ENCODE measurements at places on chromosomes 7 and 10.
A peak's percentile ranks its signal among the peaks of the same experiment; 100 is the strongest.

- no peak for DNase-seq
Measured at GRCh38 chr7:74012842-74013249, 15.1 kb upstream of the ELN start.

DNA sequence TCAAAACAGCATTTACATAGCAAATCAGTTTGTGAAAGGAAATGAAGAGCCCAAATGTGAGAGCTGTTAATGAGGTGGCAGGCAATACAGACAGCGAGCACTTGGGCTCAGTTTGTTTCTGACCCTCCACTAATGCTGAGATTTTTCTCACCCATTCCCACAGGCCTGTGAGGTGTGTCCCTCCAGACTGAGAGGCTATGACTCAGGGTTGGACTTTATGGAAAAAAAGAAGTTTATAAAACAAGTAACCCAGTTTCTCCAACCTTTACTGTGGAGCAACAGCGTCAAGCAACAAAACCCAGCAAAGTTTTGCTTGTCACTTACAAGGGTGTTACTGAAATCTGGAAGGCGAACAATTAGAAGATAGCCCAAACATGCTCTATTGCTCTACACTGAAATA is 4.9 kb upstream of the FEZF1 start:
- DNase-seq, result no peak

GRCh38 chr7:3042861-3043489 is 692 bp downstream of the CARD11 start:
- DNase-seq, result peak; percentile 70

DNA sequence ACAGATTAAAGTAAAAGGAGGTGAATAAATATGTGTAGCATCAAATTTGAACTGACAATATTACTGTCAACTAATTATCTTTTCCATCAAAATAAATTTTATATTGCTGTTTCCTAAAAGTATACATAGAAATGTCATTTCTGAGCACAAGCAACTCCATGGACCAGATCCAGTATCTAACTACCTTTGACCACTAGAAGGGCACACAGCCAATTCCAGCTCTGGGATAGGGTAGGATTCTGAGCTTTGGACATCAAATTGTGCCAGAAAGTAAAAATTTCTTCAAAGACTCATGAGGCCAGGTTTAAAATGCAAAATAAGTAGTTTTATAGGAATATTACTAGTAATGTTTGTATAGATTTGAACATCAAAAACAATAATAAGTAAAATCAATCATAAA is 29.7 kb downstream of the AKR1C3 start:
- no peak for DNase-seq

GRCh38 chr10:49173853-49174252 is 14.3 kb downstream of the TMEM273 start:
- no peak for DNase-seq

Measured in CD4-positive, alpha-beta T cell treated with Interleukin-6 at 100 ng/mL for 8 hours (primary cell).